ENCODE measurements at places on chromosomes 2 and 18.
A peak's percentile ranks its signal among the peaks of the same experiment; 100 is the strongest.

GRCh38 chr2:20361893-20362292 lies 11.2 kb upstream of the PUM2 start:
- DNase-seq = no peak

DNA sequence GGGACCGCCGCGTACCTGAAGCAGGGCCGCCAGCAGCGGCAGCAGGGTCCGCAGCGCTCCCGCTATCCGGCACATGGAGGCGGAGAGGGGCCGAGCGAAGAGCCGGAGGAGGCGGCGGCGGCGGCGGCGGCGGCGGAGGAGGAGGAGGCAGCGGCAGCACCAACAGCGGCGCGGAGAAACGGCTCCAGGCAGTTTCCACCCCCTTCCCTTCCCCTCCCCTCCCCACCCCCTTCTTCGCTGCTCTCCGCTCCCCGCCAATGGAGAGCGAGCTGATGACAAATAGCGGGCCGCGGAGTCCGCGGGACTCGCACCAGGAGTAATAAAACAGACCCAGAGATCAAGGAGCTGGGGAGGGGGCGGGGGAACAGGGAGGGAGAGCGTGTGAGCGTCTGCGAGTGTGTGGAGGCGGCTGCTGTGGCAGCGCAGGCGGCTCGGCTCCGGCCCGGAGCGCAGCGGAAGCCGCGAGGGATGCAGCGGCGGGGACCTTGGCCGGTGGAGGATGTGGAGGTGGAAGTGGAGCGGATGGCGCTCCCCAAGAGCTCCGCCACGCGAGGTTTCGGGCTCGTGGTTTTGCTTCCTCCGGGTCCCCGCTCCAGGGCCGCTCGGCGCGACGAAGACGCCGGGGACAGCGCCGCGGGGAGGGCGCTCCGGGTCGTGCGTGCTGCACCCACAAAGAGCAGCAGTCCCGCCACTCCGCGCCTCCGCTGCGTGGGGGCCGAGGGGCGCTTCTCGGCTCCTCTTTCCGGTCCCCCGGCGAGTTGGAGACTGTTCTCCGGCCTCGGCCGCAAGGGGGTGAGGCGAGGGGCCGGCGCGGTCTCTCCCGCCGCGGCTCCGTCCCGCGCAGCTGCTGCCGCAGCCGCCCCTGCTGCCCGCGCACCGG lies at the start of gene CDH2:
Gene CDH2 (minus strand): TSS at position 183 of the 880 bp plus-strand sequence. CDS start 108 bp downstream, at position 75.
- peak; percentile 77 for DNase-seq

GRCh38 chr2:71524476-71524875 lies 71.1 kb downstream of the DYSF start:
- no peak for DNase-seq

GRCh38 chr2:81858998-81859397 lies 1554.4 kb upstream of the LRRTM1 start:
- DNase-seq = no peak

GRCh38 chr18:44635546-44635945 lies 45.1 kb upstream of the SETBP1 start:
- DNase-seq = no peak

- no peak for DNase-seq
These were observed 115.0 kb upstream of the RBMS1 start for GRCh38 chr2:160608599-160608998.

DNA sequence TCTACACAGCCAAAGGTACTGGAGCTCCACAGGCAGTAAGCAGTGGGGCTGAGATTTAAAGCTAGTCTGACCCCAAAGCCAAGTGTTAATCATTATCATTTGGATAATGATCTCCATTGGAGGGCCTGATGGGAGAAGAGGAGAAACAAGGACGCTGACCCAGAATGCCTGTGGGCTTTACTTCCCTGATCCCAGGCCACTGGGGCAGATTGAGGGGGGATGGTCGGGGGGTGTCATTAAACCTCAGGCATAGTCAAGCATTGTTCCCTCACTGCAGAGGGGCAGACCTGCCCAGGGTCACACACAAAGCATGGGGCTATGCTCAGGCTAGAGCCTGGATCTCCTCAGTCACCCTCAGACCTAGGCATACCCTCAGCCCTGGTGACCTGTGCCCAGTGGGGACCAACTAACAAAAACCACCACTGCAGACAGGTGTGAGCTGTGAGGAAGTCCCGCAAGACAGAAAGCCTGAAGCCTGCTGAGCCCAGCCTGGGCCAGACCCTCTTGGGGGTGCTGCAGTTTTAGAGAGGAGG lies 53.4 kb downstream of the SDC1 start:
- no peak for DNase-seq

DNA sequence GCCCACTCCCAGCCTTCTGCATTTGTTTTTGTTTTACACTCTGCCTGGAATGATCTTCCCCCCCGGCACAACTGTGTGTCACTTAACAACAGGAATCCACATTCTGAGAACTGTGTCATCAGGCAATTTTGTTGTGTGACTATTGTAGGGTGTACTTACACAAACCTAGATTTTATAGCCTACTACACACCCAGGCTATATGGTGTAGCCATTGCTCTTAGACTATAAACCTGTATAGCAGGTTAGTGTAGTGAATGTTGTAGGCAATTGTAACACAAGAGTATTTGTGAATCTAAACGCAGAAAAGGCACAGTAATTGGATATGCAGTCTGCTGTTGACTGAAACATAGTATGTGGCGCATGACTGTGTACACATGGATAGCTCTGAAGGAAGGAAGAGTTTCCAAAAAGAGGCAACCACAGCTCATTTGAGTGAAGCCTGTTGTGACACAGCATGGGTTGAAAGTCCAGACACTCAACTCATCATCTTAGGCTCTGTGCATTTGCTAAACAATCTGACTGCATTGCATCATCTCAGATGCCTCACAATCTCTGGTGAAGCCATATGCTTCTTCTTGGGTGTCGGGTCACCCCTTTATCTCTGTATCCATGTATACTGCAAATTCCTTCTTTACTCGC lies 506.6 kb upstream of the SPHKAP start:
- DNase-seq = no peak

- DNase-seq = no peak
These were observed 5.4 kb upstream of the KCNE4 start for GRCh38 chr2:223046470-223047040.

DNA sequence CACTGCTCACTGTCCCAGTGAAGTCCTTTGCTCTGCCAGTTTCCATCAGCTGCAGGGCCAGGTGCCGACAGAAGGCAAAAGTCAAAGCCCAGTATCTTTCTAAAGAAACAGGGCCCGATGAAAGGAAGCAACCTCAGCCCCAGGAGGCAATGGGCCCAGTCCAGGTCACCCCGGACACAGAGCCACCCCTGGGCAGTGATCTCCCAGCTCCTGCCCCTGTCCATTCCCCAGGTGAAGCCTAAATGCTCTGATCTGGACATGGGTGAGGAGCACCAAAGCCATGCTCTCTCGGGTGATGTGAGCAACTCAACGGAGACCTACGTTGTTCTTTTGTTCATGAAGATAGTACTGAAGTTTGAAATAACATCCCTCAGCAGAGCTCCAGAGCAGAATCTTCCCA lies 61.6 kb downstream of the HDAC4 start:
- DNase-seq = no peak

- no peak for DNase-seq
These were observed 13.0 kb downstream of the GPR155 start for GRCh38 chr2:174473796-174474195.

GRCh38 chr2:226483745-226484619 lies 315.6 kb downstream of the IRS1 start:
- DNase-seq = no peak

DNA sequence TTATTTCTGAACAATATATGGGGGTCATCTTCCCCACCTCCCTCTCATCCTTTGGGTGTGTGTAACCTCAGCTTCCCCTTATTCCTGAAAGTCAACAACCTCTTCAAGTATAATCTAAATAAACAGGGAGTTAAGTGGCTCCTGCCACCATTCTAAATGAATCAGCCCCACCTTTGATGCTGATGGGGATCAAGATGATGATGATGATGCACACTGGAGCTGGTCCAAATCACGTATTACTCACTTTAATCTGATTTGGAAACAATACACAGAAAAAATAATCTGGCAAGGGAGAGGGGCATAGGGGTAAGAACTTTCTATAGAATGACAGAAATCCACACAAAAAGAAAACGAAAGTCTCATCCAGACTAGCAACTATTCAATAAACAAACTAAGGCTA lies 7.1 kb downstream of the ACVR1 start:
- no peak for DNase-seq

GRCh38 chr18:10937743-10938640 lies 211.4 kb downstream of the PIEZO2 start:
- DNase-seq = no peak

- DNase-seq = peak; percentile 38
These were observed 26.0 kb downstream of the FAM178B start for GRCh38 chr2:96960153-96960961.

DNA sequence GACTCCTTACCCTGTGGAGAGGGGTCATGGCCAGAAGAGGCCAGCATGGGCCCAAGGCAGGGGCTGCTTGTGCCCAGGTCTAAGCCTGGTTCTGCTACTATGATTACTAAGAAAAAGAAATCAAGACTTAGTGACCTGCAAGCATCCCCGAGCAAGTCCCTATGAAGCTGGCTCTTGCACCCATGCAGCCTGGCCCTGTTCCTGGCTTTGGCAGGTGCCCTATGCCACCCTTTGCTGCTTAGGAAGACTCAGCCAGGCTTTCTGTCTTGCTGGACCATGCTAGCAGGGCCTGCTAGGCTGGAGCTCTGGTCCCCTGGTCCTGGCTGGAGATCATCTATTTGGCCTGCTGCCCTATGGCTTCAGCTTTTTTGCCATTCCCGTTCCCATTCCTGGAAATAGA lies 309.4 kb upstream of the EPAS1 start:
- DNase-seq = no peak

GRCh38 chr2:119416299-119416923 lies 15.2 kb upstream of the TMEM37 start:
- no peak for DNase-seq

- no peak for DNase-seq
These were observed 124.8 kb upstream of the GPC1 start for GRCh38 chr2:240310645-240311044.

- no peak for DNase-seq
These were observed 8.2 kb downstream of the ADRA2B start for GRCh38 chr2:96108151-96108540.

- DNase-seq = no peak
These were observed 35.7 kb upstream of the ITGA4 start for GRCh38 chr2:181421464-181421863.

DNA sequence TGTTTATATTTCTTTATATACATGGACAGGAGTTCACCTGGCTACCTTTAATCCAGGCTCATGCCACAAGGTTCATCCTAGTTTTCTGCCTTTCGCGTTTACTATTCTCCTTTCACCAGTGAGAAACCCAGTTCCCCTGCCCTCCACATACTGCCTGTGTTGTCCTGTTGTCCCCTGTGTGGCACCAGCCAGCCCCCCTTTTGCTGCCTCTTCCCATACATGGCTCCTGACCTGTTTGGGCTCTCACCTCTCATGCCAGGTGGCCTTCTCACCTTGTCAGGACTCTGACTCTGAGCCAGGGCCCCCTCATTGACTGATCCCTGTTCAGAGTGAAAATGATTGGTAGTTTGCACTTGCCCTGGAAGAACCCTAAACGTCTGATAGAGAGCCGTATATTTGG lies 13.6 kb downstream of the ASB1 start:
- no peak for DNase-seq

DNA sequence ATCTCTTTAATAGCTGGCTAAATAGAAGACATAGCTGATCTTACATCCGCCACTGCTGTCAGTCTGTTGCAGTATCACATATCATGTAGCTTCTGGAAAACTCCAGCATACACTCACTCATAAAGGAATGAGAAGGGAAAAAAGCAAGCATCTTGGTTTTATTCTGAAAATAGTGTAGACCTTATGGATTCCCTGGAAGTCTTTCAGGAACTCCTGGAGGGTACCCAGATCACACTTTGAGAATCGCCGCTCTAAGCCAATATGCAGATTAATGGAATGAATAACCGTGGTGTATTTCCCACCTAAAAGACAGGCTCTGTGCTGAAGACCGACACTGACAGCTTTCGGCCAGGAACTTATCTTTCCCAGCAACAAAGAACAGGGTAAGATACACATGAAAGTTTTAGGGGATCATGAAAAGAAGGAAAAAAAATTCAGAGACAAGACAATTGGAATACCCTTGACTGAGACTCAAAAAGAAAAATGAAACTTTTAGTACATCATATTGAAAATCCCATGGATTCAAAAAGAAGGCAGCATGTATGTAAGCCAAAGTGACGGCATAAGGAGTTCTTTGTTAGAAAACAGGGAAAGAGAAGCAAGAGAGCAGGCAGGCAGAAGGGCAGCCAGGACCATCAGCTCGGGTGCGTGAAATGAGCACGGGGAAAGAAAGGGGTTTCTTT lies 56.4 kb upstream of the SEC11C start:
- DNase-seq = no peak

GRCh38 chr2:36500072-36500471 lies 97.9 kb downstream of the FEZ2 start:
- DNase-seq = no peak

GRCh38 chr2:130391872-130392670 lies 36.2 kb downstream of the PTPN18 start:
- DNase-seq = no peak

- DNase-seq = no peak
These were observed 313.3 kb downstream of the AGAP1 start for GRCh38 chr2:235806986-235807750.

DNA sequence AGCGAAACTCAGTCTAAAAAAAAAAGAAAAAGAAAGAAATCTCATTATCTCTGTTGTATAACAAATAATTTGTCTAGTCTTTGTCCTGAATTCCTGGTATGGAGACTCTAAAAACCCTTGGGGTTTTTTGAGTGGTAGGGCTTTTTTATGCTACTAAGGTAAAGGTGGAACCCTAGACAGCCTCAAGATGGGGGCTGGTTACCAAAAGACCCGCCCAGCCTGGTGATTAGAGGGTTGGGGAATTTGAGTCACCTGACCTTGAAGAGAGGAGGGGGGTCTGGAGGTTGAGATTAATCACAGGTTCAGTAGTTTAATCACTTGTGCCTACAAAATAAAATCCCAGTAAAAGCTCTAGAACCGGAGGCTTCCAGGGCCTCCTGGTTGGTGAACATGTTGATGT lies 17.6 kb downstream of the SOWAHC start:
- DNase-seq = no peak

GRCh38 chr2:46260305-46260704 lies 36.9 kb upstream of the EPAS1 start:
- DNase-seq = no peak

- no peak for DNase-seq
These were observed 7.1 kb upstream of the GALNT3 start for GRCh38 chr2:165801176-165801575.

DNA sequence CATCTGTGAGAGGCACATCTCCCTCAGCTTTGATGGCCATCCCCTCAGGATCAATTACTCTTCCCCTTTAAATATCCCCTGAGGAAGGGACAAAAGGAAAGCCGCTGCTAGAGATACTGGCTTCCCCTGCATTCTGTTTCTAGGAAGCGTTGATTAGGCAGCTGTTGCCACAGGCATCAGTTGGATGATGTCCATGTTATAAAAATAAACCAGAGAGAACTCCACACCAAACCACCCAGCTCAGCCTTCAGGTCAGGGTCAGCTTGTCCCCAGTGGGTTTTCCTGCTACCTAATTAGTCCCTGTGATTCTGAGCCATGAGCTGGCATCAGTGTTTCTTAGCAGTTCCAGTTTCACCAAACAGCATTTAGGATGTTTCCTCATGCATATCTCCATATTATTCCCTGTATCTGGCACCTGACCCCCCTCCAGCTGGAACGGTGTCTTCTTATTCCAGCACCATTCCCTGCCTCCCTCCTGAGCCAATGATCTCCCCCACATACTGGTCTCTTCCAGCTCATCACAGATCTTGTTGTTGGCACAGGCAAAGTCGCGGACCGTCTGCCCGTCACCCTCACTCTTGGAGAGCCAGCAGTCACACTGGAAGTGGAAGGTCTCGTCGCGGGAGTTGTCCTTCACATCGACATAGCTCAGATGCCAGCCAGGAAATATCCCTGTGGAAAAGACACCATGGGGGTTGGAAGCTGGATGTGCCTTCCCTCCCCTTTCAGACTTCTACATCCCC lies 168.4 kb downstream of the LOXHD1 start:
- peak; percentile 74 for DNase-seq
